ENCODE measurements at places on chromosomes 3 and 15.

- DNase-seq, result no peak
Measured at GRCh38 chr3:171948674-171949073, 90.7 kb upstream of the FNDC3B start.

DNA sequence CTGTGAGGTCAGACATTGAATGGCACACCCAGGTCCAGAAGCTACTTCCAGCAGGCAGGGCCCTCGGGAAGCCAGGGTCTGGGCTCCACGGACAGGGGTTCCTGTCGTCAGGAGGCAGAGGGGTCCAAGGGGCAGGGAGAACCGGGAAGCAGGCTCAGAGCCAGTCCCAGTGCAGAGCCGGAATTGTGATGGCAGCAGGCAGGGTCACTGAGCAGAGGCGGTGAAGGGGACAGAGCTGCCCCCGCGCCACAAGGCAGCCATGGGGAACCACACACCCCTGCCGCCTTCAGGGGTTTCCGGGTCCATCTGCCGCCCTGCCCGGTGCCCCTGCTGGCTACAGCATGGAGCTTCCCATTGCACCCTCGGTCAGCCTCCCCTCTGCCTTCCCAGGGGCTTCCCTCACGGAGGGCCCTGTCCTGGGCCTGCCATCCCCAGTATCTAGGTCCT, 136.9 kb downstream of the NSMCE3 start:
- no peak for DNase-seq

DNA sequence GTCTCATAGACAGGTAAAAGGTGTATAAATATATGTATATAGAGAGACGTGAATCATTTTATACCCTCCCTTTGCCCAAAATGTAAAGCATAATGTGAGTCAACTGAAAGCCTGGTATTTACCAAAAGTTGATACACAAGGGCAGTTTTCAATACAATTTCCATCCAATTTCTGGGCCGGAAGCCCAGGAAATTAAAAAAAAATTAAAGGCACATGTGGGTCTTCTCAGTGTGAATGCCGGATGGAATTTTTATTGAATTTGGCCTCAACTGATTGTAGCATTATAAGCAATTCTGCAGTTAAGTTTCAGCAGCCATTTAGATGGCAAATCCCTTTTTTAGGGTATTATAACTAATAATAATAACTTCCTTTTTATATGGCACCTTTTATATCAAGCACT, 3.3 kb upstream of the CNTN3 start:
- DNase-seq, result no peak

GRCh38 chr3:180267202-180267843, 230.6 kb upstream of the PEX5L start:
- no peak for DNase-seq

GRCh38 chr3:192830291-192831110, 87.2 kb downstream of the MB21D2 start:
- DNase-seq, result no peak

GRCh38 chr3:55160241-55160983, 232.6 kb upstream of the LRTM1 start:
- no peak for DNase-seq

DNA sequence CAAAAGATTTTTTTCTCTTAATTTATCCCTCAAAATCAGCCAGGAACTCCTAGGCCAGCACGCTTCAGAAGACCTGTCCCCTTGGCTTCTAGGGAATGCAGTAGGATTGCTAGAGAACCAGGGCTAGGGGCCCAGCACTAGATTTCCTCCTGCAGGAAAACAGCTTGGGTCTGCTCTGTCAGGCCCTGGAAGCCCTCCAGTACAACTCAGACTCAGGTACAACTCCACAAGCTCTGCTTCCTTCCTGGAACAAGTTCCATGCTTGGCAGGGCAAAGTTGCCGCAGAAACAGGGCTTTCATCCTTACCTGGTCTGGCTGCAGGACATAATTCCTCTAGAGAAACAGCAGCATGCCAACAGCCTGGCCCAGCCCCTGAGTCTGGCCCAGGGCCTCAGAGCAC, 96.1 kb upstream of the CTNNB1 start:
- DNase-seq, result no peak

GRCh38 chr15:89035658-89036057, 52.6 kb upstream of the ABHD2 start:
- DNase-seq, result no peak

- no peak for DNase-seq
Measured at GRCh38 chr3:120775411-120775810, 32.9 kb downstream of the GTF2E1 start.

- DNase-seq, result no peak
Measured at GRCh38 chr3:115233021-115233420, 85.9 kb upstream of the ZBTB20 start.

- no peak for DNase-seq
Measured at GRCh38 chr3:38650248-38650951, 913 bp upstream of the SCN5A start.

- DNase-seq, result no peak
Measured at GRCh38 chr15:78050441-78050809, 27.1 kb downstream of the TBC1D2B start.

DNA sequence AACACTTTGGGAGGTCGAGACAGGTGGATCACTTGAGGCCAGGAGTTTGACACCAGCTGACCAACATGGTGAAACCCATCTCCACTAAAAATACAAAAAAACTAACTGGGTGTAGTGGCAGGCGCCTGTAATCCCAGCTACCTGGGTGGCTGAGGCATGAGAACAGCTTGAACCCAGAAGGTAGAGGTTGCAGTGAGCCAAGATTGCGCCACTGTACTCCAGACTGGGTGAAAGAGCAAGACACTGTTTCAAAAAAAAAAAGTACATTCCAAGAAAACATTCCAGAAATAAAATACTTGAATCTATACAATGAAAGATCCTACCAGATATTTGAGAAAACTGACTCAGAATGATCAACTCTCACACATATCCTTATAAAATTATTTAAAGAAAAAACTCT, 30.4 kb downstream of the TFDP2 start:
- no peak for DNase-seq

GRCh38 chr3:45623846-45624245, 29.3 kb downstream of the LIMD1 start:
- DNase-seq, result no peak

GRCh38 chr15:99753066-99753465, 19.8 kb upstream of the LYSMD4 start:
- DNase-seq, result no peak

GRCh38 chr3:100114413-100115030, at the start of gene FILIP1L:
Gene FILIP1L, minus strand, starts transcription at chr3:100114501.
- DNase-seq, result no peak

DNA sequence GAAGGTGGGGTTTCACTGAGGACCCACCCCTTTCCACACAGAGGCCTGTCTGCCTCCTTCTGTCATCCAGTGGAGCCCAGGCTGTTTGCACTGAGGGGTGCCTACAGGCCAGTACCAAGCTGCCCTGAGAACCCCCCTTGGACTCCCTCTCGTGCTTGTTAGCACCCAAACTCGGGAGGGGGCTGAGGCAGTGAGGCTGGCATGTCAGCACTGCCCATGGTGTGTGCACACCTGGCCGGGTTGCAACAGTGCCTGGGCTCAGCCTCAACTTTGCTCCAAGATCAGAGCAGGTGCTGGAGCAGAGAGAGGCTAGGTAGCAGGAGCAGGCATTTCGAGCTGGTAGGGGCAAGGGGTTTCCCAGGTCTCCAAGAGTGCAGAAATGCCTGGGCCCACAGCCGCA, 90.0 kb downstream of the PIK3R4 start:
- no peak for DNase-seq

DNA sequence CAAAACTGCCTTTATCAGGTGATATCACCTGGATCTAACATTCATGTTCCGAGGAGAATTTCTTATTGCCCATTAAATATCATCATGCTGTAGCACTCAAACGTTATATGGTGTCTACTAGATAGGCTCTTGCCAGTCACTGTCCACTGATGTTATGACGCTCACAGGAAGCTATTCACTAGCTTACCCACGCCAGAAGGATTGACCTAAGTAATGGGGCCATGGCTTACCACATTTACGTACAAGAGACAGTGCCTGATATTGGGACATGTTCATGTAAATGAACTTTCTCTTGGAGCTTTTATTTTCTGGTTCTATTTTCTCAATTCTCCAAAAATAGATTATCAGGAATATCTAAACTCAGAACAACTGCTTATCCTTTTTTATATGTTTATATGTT, 91.7 kb upstream of the NAALADL2 start:
- no peak for DNase-seq

- DNase-seq, result no peak
Measured at GRCh38 chr3:12393894-12394293, 90.4 kb upstream of the TSEN2 start.

- DNase-seq, result no peak
Measured at GRCh38 chr3:158379517-158379916, 191.5 kb upstream of the MLF1 start.

- DNase-seq, result no peak
Measured at GRCh38 chr3:149021830-149022229, 30.5 kb downstream of the GYG1 start.

- no peak for DNase-seq
Measured at GRCh38 chr3:65953881-65954733, 84.6 kb downstream of the MAGI1 start.

DNA sequence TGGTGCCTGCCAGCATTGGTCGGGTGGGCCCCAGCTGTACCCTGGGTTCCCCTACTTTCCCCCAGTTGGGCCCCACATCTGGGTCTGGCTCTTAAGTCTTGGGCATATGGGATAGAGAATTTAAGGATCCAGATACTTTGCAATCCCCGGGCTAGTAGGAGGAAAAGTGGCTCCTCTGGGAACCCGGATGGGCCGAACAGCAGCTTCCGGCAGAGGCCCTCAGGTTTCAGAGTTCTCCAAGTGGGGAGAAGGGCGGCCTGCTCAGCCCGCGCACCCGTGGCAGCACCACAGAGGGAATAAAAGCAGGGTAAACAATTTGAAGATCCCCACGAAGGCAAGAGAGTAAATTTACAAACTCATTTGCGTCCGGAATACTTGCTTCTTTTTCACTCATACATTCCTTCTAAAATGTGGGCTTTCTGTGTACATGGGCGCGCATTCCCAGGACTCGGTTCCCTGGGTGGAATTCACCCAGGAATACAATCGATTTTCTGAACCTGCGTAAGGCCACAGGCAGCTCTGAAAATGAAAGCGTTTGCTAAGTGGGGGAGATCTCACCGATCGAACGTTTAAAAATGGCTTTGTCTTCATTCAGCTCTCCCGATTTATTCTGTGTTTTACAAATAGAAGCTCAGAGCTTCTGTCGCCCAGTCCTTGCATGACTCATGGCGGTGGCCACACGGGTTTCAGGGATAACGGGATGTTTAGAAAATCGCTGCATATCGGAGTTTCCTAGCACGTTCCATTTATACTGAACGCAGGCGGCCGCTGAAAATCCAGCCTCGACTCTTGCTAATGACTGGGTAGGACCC, 74.0 kb upstream of the POLG start:
- DNase-seq, result no peak

DNA sequence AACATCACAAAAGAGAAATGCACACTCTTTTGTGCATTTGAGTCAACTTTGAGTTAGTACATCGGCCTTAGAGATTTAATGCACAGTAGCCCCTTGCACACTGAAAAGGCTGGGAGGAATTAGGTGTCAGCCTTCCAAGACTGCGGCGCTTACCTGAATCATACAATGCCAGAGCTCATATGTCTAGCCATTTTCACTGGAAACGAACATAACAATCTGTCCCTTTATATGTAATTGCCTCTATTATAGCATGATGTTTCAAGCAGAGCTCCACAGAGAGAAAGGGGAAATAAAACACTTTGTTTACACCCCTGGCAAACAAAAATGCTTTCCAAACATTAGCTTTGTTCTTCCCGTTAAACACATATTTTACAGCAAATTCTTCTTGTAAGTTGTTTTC, 315.7 kb upstream of the SLCO3A1 start:
- no peak for DNase-seq

- DNase-seq, result no peak
Measured at GRCh38 chr3:112644453-112644852, 3.5 kb upstream of the CCDC80 start.

- no peak for DNase-seq
Measured at GRCh38 chr3:23949784-23950183, 4.7 kb downstream of the NR1D2 start.

GRCh38 chr15:22895465-22896190, 57.2 kb downstream of the NIPA2 start:
- no peak for DNase-seq
